ENCODE measurements at places on chromosomes 1 and 21.

DNA sequence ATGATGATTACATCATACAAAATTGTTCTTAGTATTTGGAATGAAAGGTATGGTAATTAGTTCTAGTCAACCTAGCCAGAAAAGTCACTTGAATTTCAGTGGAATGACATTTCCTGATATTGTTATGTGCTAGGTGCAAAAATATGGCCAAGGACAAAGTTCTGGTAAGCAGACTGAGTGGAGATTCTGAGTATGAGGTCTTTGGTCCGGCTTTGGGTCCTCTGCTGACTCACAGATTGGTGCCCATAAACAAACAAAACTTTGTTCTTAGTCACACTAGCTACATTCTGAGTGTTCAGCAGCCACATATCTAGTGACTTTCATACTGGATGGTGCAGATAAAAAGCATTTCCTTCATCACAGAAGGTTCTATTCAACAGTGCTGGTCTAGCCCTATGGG is 206.1 kb downstream of the ZNF648 start:
- DNase-seq = no peak

- no peak for DNase-seq
Observed at GRCh38 chr1:55803429-55803828, 588.3 kb upstream of the USP24 start.

- no peak for DNase-seq
Observed at GRCh38 chr1:46613661-46614603, 2.7 kb downstream of the MOB3C start.

DNA sequence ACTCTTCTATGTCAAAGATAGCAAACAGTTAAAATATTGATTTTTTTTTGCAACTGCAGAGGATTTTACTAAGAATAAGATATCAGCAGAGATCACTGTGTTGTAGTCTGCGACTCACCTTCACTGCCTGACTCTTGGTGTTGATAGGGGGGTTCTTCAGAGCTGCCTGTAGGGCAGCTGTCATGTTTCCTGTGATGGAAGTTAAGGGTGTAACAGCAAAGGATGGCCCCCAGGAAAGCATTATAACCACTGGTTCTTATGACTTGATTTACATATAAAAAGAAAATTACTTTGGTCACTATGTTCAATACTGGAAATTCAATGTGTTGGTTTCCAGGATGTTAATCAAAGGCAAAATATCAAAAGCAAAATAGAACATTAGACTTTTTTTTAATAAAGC is 2.6 kb downstream of the ARPC5 start:
- no peak for DNase-seq

DNA sequence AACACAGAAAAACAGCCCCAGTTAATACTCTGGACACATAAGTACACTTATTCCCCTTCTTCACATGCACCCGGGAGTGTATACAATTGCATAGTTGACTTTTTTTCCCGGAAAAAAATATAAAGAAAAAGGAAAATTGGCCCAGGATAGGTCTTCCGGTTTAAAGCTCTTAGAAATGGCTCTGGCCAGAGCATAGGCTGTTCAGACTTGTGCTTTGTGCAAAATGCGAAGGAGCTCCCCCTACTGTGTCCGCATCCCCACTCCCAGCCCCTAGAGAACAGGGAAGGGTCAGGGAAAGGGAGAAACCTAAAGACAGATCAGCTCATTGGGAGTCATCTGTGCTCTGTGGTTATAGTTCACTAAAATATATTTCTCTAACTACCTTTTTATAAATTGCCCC is 5.5 kb upstream of the MTMR11 start:
- DNase-seq = no peak

- no peak for DNase-seq
Observed at GRCh38 chr1:46522969-46523320, 28.5 kb downstream of the KNCN start.

- DNase-seq = no peak
Observed at GRCh38 chr21:45502006-45502345, 40.3 kb downstream of the SLC19A1 start.

- DNase-seq = no peak
Observed at GRCh38 chr1:52867087-52867863, 24.7 kb downstream of the ZYG11A start.

- DNase-seq = no peak
Observed at GRCh38 chr1:144101397-144102045, 129.7 kb upstream of the FAM72C start.
